ENCODE measurements at places on chromosomes 1 and 21.

GRCh38 chr1:156666862-156667609, 10.2 kb downstream of the NES start:
- DNase-seq, result no peak

DNA sequence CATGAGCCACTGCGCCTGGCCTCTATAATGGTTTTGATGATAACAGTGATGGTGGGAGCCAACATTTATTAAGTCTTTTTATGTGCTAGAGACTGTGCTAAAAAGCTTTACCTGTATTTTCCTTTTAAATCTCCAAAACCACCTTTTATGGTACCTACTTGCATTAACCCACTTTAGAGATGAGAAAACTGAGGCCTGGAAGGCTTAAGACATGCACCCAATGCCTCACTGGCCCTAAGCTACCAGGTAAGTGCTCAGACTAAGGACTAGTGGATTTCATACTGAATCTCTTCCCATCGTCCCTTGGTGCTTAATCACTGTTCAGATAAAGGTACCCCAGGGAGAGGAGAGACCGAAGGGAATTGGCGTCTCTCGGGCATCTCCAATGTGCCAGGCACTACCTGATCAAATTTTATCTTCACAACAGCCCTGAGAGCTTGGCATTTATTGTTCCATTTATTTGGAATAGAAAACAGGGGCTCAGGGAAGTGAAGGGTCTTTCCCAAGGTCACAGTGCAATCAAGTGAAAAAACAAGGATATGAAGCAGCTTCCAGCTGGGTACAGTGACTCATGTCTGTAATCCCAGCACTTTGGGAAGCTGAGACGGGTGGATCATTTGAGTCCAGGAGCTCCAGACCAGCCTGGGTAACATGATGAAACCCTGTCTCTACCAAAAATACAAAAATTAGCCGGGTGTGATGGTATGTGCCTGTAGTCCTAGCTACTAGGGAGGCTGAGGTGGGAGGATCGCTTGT, 84.2 kb downstream of the LACTBL1 start:
- DNase-seq, result no peak

DNA sequence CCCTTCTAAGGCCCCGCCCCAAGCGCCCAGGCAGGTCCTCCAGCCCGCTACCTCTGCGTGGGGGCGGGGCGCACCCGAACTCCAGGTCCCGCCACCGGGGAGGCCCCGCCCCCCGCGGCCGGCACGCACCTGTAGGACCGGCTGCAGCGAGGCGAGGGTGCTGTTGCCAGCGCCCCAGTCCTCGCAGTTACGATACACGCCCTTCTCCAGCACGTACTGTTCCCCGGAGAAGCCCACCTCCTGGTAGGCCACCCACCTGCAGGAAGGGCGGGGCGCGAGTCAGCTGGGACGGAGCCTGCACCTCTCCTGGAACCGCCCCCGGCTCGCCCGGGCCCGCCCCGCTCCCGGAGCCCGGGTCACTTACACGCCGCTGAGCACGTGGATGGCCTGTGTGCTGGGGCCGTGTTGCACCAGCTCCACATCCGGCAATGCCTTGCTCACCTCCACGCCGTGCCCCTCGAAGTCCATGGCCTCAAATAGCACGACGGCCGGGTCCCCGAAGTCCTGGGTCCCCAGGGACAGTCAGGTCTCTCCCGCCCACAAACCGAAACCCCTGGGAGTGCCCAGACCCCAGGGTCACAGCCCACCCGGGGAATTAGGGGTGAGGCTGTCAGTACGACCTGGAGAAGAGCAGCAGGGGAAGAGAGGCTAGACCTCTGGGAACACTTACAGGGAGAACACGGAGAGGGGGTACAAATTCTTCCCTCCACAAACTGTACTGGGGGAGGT, 17.3 kb downstream of the CRYBG2 start:
- peak; percentile 88 for DNase-seq

- no peak for DNase-seq
Observed at GRCh38 chr1:96522927-96523326, 198.7 kb upstream of the PTBP2 start.

DNA sequence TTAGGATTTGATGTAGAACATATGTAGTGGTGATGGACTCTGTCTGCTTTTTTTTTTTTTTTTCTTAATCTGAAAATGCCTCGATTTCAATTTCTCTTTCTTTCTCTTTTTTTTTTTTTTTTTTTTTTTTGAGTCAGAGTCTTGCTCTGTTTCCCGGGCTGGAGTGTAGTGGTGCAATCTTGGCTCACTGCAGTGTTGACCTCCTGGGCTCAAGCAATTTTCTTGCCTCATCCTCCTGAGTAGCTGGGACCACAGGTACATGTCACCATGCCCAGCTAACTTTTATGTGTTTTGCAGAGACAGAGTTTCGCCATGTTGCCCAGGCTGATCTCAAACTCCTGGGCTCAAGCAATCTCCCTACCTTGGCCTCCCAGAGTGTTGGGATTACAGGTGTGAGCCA, 17.4 kb downstream of the MAST2 start:
- DNase-seq, result no peak

- no peak for DNase-seq
Observed at GRCh38 chr1:228478326-228478725, 8.9 kb upstream of the RNF187 start.

- DNase-seq, result no peak
Observed at GRCh38 chr1:76572229-76572628, 295.1 kb upstream of the ST6GALNAC5 start.

GRCh38 chr1:18217398-18218043, 109.9 kb downstream of the IGSF21 start:
- no peak for DNase-seq

DNA sequence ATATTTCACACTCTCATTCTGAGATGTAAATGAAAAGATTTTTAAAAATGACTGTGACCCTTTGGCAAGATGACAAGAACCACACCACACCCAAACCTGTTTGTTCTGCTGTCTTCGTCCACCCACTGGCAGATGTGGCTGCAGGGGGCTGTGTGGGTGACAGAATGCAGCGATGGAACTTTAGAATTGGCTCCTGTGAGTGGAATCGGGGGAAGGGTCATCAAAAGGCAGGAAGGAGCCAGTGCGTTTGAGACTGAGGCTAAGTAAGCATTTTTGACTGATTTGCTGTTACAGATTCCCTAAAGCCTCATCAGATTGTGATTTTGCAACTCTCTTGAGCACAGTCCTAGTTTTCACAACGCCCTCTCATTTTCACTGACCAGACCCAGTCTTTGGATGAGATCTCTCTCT, 111.2 kb upstream of the ADGRL2 start:
- DNase-seq, result peak; percentile 82

DNA sequence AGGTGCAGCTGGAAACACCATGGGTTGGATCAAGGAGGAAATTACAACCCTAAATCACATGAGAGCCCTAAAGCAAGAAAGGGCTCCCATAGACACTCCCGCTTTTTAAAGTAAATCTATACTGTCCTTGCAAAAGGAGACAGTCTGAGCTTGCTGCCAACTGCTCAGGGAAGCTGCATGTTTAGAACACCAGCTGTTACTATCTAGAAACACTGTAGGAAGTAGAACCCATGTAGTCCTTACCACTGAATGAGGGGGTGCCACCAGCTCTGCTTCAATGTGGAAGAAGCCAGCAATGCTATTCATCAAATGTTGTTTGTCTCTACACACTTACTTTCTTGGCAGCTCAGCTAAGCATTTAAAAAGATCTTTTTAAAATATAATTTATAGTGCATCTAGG, 79.8 kb downstream of the PIGK start:
- no peak for DNase-seq

- no peak for DNase-seq
Observed at GRCh38 chr1:180615493-180616290, 16.1 kb upstream of the XPR1 start.

DNA sequence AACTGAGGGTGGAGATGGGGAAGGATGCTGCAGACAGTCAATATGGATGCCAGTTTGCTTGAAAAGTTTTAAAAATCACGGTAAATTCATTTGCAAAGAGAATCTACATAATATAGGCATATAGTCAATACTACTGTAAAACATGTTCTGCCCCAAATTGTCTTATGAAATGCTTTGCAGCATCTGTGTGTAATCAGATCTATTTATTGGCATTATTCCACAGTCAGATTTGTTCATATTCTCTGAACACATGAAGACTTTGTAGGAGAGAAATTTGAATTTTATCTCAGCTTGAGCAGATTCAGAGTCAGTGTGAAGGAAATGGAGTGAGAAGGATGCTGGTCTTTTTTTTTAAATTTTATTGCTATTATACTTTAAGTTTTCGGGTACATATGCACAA, 88.5 kb downstream of the PLPPR4 start:
- no peak for DNase-seq

GRCh38 chr21:38404177-38404576, 94.1 kb downstream of the ERG start:
- DNase-seq, result no peak

DNA sequence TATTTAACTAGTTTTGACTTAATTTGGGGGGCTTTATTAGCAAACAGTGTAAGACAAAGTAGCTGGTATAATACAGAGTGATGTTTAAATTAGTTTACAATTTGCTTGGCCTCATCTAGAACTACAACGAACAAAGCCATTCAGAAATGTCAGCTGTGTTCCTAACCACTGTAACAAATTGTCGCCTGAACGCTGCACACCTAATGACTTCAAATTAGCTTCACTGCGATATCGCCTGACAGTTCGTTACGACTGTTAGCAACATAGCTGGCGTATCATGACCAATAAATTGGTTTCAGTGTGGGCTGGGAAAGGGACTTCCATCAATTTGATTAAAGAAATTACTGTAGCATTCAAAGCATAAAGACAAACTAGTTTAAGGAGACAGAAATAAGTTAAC, 139.8 kb upstream of the USH2A start:
- DNase-seq, result no peak

GRCh38 chr1:10662090-10662688, 134.3 kb downstream of the CASZ1 start:
- DNase-seq, result no peak

GRCh38 chr21:36643374-36644250, 55.3 kb upstream of the SIM2 start:
- no peak for DNase-seq

DNA sequence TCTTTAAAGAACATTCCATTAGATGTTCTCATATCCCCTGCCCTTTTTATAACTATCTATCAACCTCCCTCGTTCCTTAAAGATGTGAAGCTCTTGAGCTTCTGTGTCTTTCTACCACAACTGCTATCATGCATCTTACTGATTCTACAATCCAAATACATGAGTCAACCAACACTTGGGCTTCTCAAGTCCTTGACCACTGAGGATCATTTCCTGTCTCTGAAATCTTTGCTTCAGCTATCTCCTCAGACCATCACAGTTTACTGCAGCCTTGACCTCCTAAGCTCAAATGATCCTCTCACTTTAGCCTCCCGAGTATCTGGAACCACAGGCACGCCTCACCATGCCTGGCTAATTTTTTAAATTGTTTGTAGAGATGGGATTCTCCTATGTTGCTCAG, 75.2 kb downstream of the FMO4 start:
- no peak for DNase-seq

GRCh38 chr1:160795951-160796383, at the start of gene LY9:
LY9 (plus strand) TSS chr1:160796174; CDS start chr1:160796188, 14 bp downstream.
- no peak for DNase-seq

- DNase-seq, result peak; percentile 92
Observed at GRCh38 chr1:227946624-227947385, 927 bp downstream of the WNT9A start.

- no peak for DNase-seq
Observed at GRCh38 chr1:17188889-17189631, 15.9 kb upstream of the PADI1 start.

- DNase-seq, result no peak
Observed at GRCh38 chr1:94855307-94855700, 35.1 kb downstream of the SLC44A3 start.

DNA sequence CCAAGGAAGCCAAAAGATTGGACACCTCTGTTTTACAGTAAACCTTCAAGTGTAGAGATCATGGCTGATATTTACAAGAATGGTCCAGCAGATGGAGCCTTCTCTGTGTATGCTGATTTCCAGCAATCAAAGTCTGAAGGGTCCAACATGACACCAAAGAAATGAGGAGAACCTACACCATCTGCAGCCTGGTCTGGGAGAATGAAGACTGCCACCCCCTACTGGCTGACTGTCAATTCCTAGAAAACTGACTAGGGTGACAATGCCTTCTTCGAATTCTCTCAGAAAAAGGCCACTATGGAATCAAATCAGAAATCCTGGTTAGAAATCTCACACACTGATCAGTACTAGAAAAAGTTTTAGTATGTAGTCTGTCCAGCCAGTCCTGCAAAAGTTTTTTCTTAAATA, 83.3 kb downstream of the CDC42BPA start:
- no peak for DNase-seq

- no peak for DNase-seq
Observed at GRCh38 chr1:182862827-182863226, 23.7 kb downstream of the DHX9 start.

GRCh38 chr1:199303035-199303434, 664.2 kb downstream of the PTPRC start:
- DNase-seq, result no peak

- DNase-seq, result no peak
Observed at GRCh38 chr1:53087332-53088285, 25.6 kb downstream of the PODN start.

DNA sequence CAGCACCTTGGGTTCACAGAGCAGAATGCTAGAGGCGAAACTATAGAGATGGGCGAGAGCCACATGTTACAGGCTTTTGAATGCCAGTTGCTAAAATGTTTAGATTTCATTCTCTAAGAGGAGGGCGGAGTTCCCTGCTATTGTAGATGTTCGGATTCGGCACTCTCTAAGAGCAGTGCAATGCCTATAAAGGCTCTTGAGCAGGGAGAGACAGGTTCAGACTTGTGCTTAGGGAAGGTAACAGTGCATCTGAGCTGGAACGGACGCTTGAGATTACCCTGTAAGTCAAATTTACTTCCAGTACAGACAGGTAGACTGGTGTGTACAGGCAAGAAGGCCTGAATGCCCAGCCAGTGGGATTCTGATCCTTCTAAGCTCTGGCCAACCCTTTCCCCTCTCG, 15.3 kb downstream of the LURAP1 start:
- DNase-seq, result no peak

DNA sequence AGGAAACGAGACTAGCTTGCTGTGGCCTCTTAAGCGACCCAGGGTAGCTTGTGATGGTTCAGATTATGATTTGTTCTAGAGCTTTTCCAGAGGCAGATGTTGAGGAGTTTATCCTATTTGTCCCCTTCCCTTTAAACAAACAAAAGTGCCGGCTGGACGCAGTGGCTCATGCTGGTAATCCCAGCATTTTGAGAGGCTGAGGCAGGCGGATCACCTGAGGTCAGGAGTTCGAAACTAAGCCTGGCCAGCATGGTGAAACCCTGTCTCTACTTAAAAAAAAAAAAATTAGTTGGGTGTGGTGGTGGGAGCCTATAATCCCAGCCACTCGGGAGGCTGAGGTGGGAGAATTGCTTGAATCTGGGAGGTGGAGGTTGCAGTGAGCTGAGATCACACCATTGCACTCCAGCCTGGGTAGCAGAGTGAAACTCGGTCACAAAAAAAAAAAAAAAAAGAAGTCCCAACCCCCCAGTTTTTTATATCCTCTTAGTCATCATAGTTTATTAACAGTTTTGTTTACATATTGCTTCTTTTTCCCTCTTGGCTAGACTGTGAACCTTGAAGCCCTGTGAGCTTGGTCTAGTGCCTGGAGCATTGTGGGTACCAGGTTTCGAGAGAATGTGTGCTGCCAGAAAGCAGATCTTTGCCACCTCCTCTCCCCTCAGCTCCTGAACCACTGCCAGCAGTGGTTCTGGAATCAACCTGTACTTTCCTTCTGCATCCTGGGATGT, 29.8 kb downstream of the MAPKAPK2 start:
- DNase-seq, result no peak

- no peak for DNase-seq
Observed at GRCh38 chr1:88979749-88980116, 12.7 kb downstream of the KYAT3 start.
